ENCODE measurements at places on chromosomes 3 and 15.

GRCh38 chr3:44845528-44846520 is 15.9 kb upstream of the TMEM42 start:
- DNase-seq: no peak

DNA sequence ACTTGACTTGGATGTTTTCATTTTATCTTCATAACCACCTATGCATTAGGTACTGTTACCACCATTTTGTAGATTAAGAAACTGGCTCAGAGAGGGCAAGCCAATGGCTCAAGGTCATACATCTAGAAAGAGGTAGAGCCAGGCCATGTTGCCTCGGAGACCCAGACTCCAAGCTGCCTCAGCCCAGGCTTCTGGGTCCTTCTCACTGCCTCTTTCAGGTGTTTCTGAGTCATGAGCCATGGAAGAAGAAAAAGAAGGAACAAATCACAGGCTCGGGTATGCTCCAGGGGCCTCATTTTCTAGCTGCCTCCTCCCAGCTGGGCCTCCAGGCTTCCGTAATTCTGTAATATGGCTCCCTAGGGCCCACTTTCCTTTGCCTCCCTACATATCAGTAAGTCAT is 226.5 kb upstream of the TOPAZ1 start:
- no peak for DNase-seq

DNA sequence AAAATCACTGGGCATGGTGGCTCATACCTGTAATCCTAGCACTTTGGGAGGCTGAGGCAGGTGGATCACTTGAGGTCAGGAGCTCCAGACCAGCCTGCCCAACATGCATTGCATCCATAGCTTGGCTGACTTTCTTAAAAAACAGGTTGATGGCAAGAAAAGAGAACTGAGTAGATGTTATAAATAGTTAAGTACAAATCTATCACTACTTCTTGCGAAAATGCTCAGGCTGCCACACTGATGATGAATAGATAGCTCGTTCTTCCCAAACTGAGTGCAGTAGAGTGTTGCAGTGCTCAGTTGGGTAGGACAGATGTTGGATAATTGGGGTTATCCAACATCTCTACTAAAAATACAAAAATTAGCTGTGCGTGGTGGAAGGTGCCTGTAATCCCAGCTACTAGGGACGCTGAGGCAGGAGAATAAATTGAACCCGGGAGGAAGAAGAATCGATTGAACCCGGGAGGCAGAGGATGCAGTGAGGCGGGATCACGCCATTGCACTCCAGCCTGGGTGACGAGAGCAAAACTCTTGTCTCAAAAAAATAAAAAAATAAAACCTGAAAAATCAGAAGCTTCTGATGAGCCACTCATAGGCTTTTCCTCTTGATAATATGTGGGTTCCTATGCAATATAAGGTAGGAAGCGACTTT is 1.2 kb downstream of the BTLA start:
- no peak for DNase-seq

GRCh38 chr15:47788685-47789084 is 71.4 kb downstream of the SEMA6D start:
- no peak for DNase-seq

GRCh38 chr3:111152496-111152895 is 80.9 kb downstream of the NECTIN3 start:
- no peak for DNase-seq

- DNase-seq: no peak
These were observed 89.7 kb upstream of the XCR1 start for GRCh38 chr3:46116996-46117395.

- DNase-seq: no peak
These were observed 772.7 kb downstream of the PDCD6IP start for GRCh38 chr3:34570916-34571705.

DNA sequence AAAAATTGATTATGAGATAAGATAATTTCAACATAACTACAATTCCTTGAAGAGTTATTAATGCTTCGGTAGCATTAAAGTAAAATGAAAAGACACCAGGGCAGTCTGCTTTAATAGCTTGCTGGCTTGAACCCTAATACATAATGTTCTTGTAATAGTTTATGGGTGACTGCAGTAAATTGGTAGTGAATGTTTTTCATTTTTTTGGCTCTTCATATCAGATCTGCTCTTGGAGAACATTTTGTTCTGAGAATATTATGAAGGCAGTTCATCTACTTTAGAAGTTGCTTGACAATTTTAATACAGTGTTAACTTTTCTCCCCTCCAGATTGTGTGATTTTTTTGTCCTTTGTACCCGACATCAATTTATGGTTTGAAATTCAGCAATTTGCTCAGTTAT is 128.4 kb downstream of the ZBTB20 start:
- DNase-seq: no peak

DNA sequence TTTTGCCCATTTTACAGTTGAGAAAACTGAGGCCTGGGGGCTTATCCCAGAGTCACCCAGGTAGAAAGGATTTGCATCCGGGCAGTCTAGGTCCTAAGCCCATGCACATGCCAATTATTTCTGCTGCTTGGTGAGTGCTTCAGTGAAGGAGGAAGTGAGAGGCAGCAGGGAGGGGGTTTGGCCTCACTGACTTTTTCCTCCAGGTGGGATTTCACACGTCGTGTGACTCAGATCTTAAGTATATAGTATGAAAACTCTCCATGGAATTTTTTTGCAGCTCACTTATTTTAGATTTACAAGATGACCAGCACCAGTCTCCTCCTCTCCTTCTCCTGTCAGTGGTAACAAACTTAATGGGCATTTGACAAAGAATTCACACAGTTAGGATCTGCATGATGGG is 4.6 kb downstream of the ITGA11 start:
- DNase-seq: no peak

DNA sequence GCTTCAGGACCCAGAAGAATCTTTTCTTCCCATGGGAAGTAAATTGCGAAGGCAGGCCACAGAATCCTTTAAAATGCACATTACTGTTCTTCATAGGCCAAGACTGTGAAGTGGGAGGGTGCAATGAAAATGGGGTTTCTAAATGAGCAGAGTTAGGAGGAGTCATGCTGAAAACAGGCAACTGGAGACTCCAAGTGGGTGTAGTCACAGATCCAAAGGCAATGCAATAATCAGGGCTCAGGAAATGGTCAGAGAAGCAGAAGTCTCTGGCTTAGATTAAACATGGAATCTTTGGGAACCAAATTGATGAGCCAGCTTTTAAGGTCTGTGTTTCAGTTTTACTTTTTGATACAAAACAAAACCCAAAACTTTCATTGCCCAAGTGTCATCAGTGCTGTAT is 37.6 kb downstream of the HHLA2 start:
- DNase-seq: no peak

DNA sequence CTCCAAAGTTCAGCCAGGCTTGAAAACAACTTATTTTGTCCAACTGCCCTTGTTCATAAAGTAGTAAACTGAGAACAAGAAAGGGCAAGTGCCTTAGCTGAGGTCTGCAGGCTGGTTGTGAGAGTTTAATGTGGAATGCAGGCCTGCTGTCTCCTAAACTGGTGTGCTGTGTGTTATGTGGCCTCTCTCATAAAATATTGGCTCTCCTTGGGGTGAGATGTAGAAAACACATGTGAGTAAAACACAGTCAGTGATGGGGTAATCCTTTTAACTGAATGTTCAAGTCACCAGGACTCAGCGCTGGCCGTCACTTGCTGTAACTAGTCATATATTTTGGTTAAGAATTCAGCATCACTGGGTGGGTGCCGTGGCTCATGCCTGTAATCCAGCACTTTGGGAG is 7.1 kb upstream of the ST6GAL1 start:
- no peak for DNase-seq
